ENCODE measurements at places on chromosomes 1 and 21.

GRCh38 chr21:31564439-31564838 lies 95.1 kb upstream of the SOD1 start:
- DNase-seq, result no peak

DNA sequence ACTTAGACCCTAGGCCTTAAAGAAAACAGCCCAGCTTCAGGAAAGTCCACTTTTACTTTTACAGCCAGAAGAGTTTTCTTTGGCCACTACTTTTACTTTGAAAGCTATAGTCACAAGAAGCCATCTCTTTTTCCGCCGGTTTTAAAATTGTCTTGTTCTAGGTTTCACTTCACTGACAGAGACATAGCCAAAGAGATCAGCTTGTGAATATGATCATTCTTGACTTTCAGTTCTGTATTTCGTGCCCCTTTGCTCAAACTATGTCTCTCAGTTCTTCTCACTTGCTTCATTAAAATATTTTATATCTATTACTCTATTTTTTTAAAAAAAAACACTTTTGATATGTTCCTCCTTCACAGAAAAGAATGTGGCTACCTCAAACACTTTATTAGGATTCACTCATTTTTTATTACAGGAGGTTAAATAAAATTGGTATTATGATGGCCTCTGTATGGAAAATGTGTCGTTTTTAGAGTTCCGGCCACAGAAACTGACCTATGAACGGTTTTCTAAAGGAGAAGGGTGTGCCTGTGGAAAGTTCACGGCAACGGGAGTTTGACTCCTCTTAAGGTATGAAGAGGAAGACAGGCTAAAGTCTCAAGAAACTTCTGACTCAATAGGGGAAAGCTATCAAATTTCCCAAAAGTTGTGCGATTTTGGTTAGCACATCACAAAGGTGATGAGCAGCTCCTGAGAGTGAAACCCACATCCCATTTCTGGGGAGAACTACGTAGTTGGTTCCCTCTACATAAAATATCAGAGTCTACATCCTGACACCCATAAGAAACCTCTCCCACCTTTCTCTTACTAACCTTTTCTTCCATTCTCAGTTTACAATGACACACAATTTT lies 1.2 kb downstream of the MCOLN2 start:
- no peak for DNase-seq

DNA sequence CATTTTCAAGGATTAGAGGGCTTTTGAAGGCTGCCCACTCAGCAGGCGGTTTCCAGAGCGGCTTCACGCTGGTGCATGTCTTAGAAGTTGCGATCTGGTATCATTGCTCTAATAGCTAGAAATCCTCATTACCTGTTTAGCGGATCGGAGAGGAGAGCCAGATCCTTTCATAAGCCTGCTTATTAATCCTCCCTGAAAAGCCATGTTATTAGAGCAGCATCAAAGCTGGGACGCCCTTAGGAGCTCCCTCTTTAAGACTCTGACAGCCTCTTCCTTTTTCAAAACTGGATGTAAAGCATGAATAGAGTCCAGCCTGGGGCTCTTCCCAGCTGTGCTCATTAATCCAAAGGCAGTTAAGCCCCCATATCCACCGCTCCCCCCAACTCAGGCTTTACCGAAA lies 13.9 kb upstream of the CTSE start:
- DNase-seq, result no peak

DNA sequence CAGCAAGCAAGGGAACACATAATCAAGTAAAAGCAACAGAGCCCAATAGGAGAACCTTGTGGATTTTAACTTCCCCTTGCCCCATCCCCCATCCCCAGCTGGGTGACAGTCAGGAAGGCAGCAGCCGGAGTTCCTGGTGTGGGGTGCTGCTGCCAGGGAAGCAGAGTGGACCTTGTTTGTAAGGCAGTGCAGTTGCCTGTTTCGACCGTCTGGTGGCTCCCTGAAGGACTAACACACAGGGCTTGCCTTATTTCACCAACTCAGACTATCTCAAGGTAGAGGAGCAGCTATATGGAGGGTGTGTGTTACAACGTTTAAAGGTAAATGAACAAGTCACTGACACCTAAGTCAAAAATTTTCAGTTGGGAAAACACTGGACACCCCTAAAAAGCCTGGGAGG lies 6.6 kb downstream of the KRTAP10-8 start:
- peak; percentile 8 for DNase-seq

DNA sequence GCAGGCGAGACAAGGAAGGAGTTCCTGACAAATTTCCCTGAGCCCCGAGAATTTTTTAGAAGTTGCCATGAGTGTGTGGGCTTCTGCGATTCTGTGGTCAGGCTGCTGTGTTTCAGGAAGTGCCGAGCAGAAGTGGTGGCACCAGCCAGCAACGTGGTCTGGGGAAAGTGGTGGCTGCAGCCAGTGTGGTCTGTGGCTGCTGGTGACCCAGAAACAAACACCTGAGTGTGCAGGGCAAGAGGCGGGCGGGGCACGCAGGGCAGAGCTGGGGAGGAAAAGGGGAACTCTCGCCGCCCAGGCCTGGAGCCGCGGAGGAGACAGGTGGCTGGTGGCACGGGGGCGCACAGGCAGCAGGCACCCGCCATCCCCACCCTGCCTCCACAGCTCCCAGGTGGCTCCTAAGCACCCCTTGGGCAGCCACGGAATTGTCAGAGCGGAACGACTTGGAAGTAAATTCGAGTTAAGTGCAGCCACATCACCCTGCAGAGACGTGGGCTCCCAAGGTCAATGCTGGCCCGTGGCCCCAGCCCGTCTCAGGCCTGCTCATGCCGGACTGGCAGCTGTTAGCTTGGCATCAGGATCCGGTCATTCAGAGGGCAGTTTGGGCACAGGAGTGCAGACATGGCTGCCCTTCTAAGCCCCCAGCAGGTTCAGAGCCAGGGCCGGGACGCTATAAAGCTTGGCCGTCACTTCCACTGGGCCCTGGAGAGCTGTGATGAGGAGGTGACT lies 25.1 kb downstream of the PRDM16 start:
- no peak for DNase-seq

DNA sequence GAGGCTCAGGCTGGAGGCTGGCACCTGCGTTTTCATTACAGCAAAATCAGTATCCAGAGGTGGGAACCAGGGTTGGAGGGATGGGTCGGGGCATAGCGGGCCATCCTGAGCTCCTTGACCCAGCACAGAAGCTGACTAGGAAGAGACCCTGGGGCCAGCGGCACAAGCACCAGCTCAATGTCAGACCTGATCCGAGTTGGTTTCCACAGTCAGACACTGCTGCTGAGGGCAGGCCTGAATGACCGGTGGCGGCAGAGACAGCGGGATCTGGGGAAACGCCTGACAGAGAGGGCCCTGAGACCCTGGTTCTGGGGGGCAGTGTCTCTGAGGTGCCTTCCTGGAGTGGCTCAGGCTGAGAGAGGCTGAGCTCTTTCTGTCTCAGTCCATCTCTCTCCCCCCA lies 162.0 kb upstream of the C1orf174 start:
- DNase-seq, result no peak

DNA sequence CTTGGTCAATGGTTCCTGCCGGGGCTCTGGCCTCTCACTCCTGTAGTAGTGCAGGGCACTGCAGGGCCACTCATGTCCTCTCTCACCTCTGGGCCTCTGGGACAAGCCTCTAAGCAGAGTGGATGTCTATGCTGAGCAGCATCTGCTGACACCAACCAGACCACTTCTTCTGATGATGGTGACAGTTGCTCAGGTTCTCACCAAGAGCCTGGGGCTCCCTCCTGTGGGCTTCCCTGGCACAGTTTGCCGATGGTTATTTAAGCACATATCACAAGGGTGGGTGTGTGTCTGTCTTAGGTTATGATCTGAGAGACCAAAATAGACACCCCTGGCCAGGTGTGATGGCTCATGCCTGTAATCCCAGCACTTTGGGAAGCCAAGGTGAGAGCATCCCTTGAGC lies 17.4 kb upstream of the GPR137B start:
- no peak for DNase-seq

GRCh38 chr1:89631816-89632656 lies 884 bp upstream of the LRRC8C start:
- DNase-seq, result no peak
